ENCODE measurements at places on chromosomes 13 and 19. TPM values are rescaled to one million over a fixed set of nuclear protein-coding genes. Genes with fewer than 3 reads are reported as not detected.

Gene IRGC
- not detected for total RNA-seq

Gene SPRED3
- total RNA-seq: 1.9 TPM

Gene ZNF382
- 3.5 TPM for total RNA-seq

Gene SIAH3
- total RNA-seq: not detected

Gene APOC4
- total RNA-seq: not detected

Gene NLRP7
- total RNA-seq: 0.09 TPM

Gene MYPOP
- 8.7 TPM for total RNA-seq

Gene PSG2
- total RNA-seq: not detected

DNA sequence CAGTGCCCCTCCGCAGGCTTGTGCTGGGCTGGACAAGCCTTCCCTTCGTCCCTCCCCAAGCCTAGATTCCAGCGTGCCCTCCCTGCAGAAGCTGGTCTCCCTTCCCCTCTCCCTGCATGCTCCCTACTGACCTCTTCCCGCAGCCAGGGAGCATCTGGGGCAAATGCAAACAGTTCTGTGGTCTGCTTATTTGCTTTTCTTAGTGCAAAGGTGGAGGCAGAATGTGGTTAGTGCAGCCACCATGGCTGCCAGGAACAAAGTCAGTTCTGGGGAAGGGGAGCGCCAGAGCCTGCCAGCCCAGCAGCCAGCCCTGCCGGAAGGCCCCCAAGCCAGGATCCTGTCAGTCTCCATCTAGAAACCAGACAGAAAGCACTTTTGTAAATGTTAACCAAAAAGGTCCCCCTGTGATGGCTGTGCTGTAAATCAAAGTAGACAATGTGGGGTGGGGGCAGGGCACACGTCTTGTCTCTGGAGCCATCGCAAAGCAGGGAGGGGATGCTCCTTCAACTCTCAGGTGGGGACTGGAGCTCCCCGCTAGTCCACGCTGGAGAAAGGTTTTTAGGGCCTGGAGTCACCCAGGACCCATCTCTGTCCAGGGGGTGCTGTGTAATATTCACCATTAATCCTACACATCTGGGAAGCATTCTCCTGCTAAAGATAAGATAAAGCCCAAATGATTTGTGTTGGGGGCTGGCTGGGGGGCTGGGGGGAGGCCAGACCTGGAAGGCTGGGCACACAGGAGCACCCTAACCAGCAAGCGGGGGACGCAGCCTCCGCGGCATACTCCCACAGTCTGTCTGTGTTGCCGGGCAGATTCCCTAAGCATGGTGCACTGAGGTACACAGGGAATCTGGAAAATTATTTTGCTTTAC is 30.9 kb downstream of the SERP2 start:
- no peaks in the 10 kb centered on the region for H3K27me3 ChIP-seq
- H3K4me1 ChIP-seq: peaks cover 13% of the 10 kb centered on the region
- DNase-seq: no peak
- H3K4me3 ChIP-seq: no peak overlapping the region

DNA sequence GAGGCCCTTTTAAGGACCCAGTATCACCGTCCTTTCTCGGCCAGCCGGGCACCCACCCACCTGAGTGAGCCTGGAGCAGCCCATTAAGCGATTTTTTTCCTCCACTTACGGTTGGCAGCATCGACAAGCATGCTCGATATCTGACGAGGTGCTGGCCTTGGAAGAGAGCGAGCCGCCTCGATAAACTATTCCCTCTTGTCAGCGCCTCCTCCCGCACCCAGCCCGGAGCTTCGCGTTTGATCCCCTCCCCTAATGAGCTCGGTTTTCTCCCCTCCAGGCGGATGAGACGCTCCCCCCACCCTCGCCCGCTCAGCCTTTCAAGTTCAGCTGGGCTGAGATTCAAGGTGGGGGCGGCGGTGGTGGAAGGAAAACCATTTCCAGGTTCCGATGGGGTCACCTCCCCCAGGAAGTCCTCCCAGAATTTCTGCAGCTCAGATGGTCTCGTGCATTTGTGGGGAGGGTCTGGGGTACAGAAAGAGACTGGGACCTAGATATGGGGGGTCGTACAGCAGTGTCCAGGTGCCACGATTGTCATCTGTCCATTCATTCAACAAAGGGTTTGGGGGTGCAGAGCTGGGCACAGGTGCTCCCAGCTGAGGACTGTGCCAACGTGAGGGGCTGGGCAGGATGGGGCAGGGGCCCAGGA is 18.9 kb upstream of the ONECUT3 start:
- H3K27ac ChIP-seq: no peak overlapping the region
- H3K27me3 ChIP-seq: peaks cover 14% of the 10 kb centered on the region
- DNase-seq: no peak
- H3K4me1 ChIP-seq: no peaks in the 10 kb centered on the region

DNA sequence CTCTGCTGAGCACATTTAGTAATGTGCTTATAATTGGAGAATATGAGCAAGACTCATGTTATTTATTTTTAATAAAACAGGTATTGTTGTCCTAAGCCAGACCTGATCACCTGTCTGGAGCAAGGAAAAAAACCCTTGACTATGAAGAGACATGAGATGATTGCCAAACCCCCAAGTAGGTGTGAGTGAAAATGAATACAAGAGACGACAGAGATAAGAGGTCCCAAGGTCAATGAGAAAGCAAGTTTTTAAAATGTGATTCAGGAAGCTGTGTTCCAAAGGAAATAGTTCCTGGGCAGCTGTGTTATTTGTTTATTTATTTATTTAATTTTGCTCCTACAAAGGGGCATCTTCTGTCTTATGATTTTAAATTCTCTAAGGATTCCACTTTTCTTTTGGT is 83.1 kb downstream of the ZNF486 start:
- no peaks in the 10 kb centered on the region for H3K36me3 ChIP-seq
- no peak for DNase-seq
- no peak overlapping the region for H3K4me3 ChIP-seq

- H3K27me3 ChIP-seq: no peaks in the 10 kb centered on the region
- no peak overlapping the region for H3K4me3 ChIP-seq
- no peaks in the 10 kb centered on the region for H3K36me3 ChIP-seq
- no peaks in the 10 kb centered on the region for H3K4me1 ChIP-seq
- H3K27ac ChIP-seq: no peak overlapping the region
Observed at GRCh38 chr19:32876919-32877285, 7.3 kb upstream of the SLC7A9 start.

DNA sequence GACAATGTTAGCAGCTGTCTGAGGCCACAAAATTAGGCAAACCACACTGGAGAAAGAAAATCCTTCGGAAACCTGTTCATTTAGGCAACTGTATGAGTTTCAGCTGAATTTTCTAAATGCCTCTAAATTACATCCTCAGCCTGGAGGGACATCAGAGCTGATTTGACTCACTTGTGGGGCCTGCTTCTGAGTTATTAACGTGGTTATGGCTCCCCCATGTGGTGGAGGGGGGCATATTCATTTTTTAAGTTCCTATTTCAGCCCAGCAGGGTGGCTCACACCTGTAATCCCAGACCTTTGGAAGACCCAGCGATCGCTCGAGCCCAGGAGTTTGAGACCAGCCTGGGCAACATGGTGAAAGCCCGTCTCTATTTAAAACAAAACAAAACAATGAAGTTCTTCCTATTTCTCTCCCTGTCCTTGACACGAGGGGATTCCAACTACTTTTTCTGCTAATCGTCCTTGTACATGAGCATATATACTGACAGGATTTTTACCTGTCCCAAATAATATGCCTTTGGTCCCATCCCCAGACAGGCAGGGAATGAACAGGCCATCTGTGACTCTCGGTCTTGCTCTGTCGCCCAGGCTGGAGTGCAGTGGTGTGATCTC is 31.5 kb upstream of the HIF3A start:
- H3K27me3 ChIP-seq: peaks cover 69% of the 10 kb centered on the region
- no peaks in the 10 kb centered on the region for H3K36me3 ChIP-seq
- no peak overlapping the region for H3K27ac ChIP-seq
- peak; percentile 68 for DNase-seq
- peaks cover 4% of the 10 kb centered on the region for H3K4me1 ChIP-seq

- H3K36me3 ChIP-seq: peaks cover 28% of the 10 kb centered on the region
- no peaks in the 10 kb centered on the region for H3K27me3 ChIP-seq
- peak within 1 kb of the TSS; percentile 90 for H3K4me3 ChIP-seq
- H3K4me1 ChIP-seq: peaks cover 28% of the 10 kb centered on the region
Observed at GRCh38 chr19:38617764-38618589, at the start of gene MAP4K1. TSS of gene MAP4K1 (minus strand) at chr19:38617953. CDS start at chr19:38617895, 58 bp downstream.

- no peak overlapping the region for H3K4me3 ChIP-seq
- no peaks in the 10 kb centered on the region for H3K36me3 ChIP-seq
- H3K27me3 ChIP-seq: no peaks in the 10 kb centered on the region
- H3K4me1 ChIP-seq: peaks cover 4% of the 10 kb centered on the region
- no peak for DNase-seq
- H3K27ac ChIP-seq: peak overlapping the region; percentile 10
Observed at GRCh38 chr13:44906230-44906629, 83.0 kb downstream of the NUFIP1 start.

GRCh38 chr19:4654437-4655361 is 15.4 kb downstream of the TNFAIP8L1 start:
- no peak for DNase-seq
- no peaks in the 10 kb centered on the region for H3K4me1 ChIP-seq
- peaks cover 75% of the 10 kb centered on the region for H3K36me3 ChIP-seq
- no peak overlapping the region for H3K27ac ChIP-seq

GRCh38 chr19:1494115-1494815 is 3.3 kb downstream of the REEP6 start:
- no peak for DNase-seq
- H3K27me3 ChIP-seq: peaks cover 70% of the 10 kb centered on the region
- no peaks in the 10 kb centered on the region for H3K36me3 ChIP-seq
- no peak overlapping the region for H3K27ac ChIP-seq
- H3K4me3 ChIP-seq: no peak overlapping the region
- H3K4me1 ChIP-seq: peaks cover 17% of the 10 kb centered on the region

DNA sequence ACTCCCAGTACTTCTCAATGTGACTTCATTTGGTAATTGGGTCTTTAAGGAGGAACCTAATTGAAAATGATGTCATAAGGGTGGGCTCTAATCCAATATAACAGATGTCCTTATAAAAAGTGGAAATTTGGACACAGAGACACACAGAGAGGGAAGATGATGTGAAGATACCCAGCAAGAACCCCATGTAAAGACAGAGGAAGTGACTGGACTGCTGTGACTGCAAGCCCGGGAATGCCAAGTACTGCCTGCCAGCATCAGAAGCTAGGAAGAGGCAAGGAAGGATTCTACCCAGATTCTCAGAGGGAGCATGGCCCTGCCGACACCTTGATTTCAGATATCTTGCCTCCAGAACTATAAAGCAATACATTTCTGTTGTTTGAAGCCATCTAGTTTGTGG is 239.3 kb downstream of the KCTD12 start:
- no peak overlapping the region for H3K27ac ChIP-seq
- H3K27me3 ChIP-seq: no peaks in the 10 kb centered on the region

All from left lung (tissue), 14 donors.